ENCODE measurements at places on chromosomes 7 and 10. TPM values are rescaled to one million over a fixed set of nuclear protein-coding genes. Genes with fewer than 3 reads are reported as not detected.

RRP12 gene
- 5.3 TPM for total RNA-seq

MMD2 gene
- total RNA-seq: not detected

CAV1 gene
- 306 TPM for total RNA-seq

HABP2 gene
- not detected for total RNA-seq

CDK14 gene
- total RNA-seq: 26.5 TPM

MYO1G gene
- total RNA-seq: not detected

CDHR1 gene
- total RNA-seq: 0.26 TPM

SEPTIN14 gene
- total RNA-seq: not detected

ECHDC3 gene
- total RNA-seq: 18.7 TPM

CCL26 gene
- total RNA-seq: not detected

NUTM2B gene
- 0.70 TPM for total RNA-seq

HMX2 gene
- total RNA-seq: not detected

PRKAR2B gene
- total RNA-seq: 3.6 TPM

CFAP69 gene
- 0.17 TPM for total RNA-seq

NPC1L1 gene
- not detected for total RNA-seq

ATOH7 gene
- not detected for total RNA-seq

FAM3C gene
- total RNA-seq: 51.9 TPM

AKR1C2 gene
- 16.4 TPM for total RNA-seq

COL1A2 gene
- 8,614 TPM for total RNA-seq

MLLT10 gene
- 14.8 TPM for total RNA-seq

SYT15B gene
- 8.2 TPM for total RNA-seq

PVRIG gene
- not detected for total RNA-seq

CYP2E1 gene
- under 0.01 TPM for total RNA-seq

EGFR gene
- total RNA-seq: 27.8 TPM

CAMK1D gene
- total RNA-seq: 1.3 TPM

CALML3 gene
- not detected for total RNA-seq

MARVELD1 gene
- 60.7 TPM for total RNA-seq

PPP3CB gene
- 17.9 TPM for total RNA-seq

COL13A1 gene
- 4.9 TPM for total RNA-seq

CPXM2 gene
- not detected for total RNA-seq

C10orf62 gene
- not detected for total RNA-seq

AFAP1L2 gene
- 0.51 TPM for total RNA-seq

C7orf33 gene
- total RNA-seq: not detected

FAM237B gene
- total RNA-seq: not detected

LEP gene
- 1.7 TPM for total RNA-seq

SEMA3A gene
- 2.8 TPM for total RNA-seq

BHLHA15 gene
- 0.26 TPM for total RNA-seq

CYP3A7 gene
- not detected for total RNA-seq

CDC14C gene
- total RNA-seq: not detected

HYAL4 gene
- not detected for total RNA-seq

CDHR3 gene
- total RNA-seq: 2.0 TPM

ITGA8 gene
- 0.94 TPM for total RNA-seq

LRRC18 gene
- total RNA-seq: not detected

LRRC4 gene
- 0.09 TPM for total RNA-seq

MBL2 gene
- total RNA-seq: not detected

BZW2 gene
- total RNA-seq: 70.1 TPM

CLRN3 gene
- total RNA-seq: not detected

CFAP70 gene
- total RNA-seq: 0.23 TPM

TDRD1 gene
- total RNA-seq: 0.23 TPM

SPACDR gene
- total RNA-seq: 8.4 TPM

NT5C3A gene
- 12.5 TPM for total RNA-seq

PLAC9 gene
- 260 TPM for total RNA-seq

VSTM4 gene
- 9.3 TPM for total RNA-seq

KBTBD2 gene
- 19.1 TPM for total RNA-seq

KLF6 gene
- total RNA-seq: 37.5 TPM

H2AZ2 gene
- 51.5 TPM for total RNA-seq

SORCS1 gene
- total RNA-seq: 0.09 TPM

SKIDA1 gene
- 1.4 TPM for total RNA-seq
